ENCODE measurements at places on chromosomes 1 and 21.

DNA sequence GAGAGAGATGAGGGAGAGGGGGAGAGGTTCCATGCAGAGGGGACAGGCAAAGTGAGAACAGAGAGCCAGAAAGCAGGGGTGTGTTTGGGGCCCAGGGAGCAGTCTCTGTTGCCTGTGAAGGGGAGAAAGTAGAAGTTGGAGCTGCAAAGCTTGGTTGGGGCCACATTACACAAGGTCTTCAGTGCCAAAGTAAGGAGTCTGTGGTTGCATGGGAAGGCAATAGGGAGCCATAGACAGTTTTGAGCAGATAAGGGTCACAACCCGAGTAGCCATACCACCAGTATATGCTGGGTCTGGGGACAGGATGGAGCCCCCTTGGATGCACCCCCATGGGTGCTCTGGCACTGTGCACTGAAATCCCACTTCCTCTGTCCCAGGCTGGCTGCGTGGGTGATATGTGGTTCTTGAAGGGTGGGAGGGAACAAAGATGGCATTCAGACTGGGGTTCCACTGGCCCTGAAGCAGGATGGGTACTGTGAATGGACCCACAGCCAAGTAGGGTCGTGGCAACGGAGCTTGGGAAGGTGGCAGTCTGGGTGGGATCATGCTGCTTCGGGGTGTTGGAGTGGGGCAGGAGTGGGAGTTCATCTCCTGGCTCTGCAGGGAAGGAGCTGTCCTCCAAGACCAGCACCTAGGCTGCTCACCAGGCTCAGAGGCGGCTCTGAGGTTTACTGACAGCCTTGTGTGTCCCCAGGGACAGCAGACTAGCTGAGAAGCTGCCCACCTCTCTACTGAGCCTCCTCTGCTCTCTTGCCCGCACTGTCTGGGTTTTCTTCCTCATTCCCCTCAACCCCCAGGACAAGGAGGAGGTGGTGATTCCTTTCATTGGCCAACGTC lies 12.1 kb downstream of the DRAXIN start:
- DNase-seq = no peak

- no peak for DNase-seq
Measured at GRCh38 chr1:245652660-245653427, 498.1 kb downstream of the KIF26B start.

GRCh38 chr1:36256558-36257374 lies 32.5 kb downstream of the THRAP3 start:
- DNase-seq = no peak

DNA sequence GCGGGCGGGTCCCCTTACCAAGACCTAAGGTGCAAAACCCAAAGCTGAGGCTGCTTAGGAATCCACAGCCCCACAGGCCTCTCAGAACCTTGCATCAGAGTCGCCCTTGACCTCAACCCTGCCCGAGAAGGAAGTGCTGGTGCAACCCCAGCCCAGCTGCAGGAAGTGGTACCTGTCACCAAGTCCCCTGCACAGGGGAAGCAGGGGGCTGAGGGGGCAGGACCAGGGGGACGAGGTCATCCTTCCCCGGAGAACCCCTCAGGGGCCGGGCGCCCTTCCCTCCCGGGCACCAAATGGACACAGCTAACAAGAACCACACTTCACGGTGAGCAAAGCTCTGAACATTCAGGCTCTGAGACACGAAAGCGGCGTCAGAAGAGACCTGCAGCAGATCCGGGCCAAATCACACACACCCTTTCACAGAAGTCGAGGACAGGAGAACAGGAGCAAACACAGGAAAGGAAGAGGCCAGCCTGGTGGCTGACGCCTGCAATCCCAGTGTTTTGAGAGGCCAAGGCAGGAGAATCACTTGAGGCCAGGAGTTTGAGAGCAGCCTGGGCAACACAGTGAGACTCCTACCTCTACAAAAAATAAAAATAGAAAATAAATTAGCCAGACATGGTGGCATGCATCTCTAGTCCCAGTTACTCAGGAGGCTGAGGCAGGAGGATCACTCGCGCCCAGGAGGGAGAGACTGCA lies 6.4 kb downstream of the ITGB2 start:
- DNase-seq = no peak

- DNase-seq = no peak
Measured at GRCh38 chr1:26302733-26303405, 3.6 kb downstream of the UBXN11 start.
